ENCODE measurements at places on chromosomes 6 and 20.

DNA sequence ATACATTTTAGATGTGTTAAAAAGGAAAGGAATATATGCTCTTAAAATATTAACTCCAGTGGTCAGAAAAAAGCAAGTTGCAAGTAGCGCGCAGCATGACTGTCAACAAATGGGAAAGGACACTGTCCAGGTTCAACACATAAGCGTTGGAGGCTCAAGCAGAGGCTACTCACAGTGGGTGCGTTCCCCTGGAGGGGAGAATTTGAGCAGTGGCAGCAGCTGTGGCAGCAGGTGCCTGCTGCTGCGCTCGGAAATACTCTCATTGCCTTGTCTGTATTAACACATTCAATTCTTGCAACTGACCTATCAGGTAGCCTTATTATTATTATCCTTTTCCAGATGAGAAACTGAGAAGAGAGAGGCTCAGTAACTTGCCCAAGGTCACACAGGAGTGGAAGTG lies 21.9 kb upstream of the CCN6 start:
- no peak for DNase-seq

DNA sequence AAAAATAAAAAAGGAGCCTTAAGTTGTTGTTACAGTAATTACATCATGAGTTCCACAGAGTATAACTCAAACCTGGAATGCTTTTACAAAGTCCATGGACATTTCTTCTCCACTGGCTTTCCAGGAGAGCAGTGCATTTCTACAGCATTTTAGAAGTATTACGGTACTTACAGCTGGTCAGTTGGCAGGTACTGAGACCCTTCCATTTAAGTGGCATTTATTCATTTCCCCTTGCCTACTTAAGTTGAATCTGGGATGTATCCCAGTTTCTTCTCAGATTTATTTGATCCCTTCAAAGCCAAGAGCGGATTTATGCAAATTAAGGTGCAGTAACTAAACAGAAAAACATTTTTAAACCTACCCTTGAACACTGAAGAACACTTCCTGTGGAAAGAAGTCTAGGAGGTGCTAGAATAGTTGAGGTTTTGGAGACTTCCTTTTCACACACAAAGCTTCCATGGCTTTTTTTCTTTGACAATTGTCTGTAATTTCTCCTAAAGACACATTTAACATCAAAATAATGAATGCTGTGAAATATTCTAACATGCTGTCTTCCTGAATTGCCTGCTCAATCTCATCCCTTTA lies 3.4 kb downstream of the PRDM13 start:
- no peak for DNase-seq

GRCh38 chr6:45438151-45438550 lies 60.4 kb upstream of the SUPT3H start:
- no peak for DNase-seq

DNA sequence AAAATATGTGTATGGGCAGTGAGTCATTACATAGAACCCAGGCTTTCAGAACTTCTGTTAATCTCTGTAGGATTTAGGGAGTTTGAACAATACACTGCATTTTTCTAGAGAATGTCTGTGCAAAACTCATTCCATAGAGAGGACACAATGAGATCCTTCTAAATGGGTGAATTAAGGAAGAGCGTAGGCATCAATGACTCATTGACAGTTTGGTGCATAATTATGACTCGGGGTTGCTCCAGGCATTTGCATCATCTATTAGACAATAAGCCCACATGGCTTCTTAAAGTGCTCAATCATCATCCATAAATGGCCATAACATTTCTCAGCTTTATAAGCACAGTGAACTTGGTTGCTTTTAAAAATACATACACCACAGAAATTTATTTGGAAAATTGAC lies 625.5 kb downstream of the CDH26 start:
- no peak for DNase-seq

- DNase-seq: no peak
These were observed 46.1 kb downstream of the SYNJ2 start for GRCh38 chr6:158027590-158028285.

- DNase-seq: peak; percentile 96
These were observed 48.2 kb downstream of the FRK start for GRCh38 chr6:116012471-116012949.

DNA sequence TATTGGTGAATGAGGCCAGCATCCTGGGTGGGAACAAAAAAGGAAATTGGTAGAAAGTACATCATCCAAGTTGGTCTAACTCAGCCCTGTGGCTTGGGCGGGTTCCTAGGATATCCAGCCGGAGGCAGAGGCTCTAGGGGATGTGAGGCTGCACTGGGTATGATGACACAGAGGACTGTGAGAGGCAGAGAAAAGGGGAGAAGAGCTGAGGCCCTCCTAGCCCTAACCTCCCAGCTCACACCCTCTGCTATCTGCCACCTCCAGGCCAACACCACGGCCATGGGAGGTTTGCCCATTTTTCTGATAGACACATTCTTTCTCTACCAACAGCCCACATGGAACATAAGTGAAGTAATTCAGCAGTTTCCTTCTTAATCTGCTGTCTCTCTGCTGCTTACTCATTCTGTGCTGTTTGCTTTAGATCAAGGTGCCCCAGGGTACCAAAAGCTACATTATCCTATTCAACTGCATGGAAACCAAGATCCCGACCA lies 284.4 kb downstream of the ESR1 start:
- peak; percentile 24 for DNase-seq

DNA sequence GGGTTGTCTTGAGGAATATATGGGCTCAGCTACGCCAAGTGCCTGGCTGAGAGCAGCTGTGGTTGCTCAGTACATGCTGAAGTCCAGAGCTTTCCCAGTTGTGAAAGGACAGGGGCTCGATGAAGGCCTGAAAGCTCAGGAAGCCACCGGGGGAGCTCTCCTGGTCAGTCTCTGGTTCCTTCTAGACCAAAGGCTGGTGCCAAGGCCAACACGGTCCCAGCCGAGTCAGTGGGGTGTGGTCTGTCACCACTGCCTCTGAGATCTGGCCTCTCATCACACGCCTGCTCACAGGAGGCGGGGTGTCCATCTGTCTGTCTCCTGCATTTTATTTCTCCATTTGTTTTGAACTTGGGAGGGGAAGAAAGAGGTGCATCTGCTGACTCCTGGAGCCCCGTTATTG lies 4.9 kb upstream of the FAM83C start:
- no peak for DNase-seq

All from fibroblast of villous mesenchyme (primary cell).